Chondrocyte (in vitro differentiated cells): ENCODE measurements at places on chromosomes 5 and 9.

DNA sequence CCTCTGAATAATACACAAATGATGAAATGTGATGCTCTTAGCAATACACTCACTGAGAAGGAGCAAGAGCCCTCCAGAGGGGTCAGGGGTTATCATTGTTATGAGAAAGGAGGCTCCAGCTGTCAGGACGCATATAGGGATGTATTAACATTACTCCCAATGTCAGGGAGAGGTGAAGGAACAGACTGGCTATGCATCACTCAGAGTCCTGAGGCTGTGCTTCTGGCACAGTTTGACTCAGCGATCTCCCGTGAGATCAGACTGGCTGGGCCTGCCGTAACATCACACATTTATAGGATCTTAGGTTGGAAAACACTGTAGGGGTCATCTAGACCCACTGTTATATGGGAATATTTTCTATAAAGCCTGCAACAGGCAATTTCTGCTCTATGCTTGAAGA is 226.5 kb upstream of the GLRA1 start:
- no peak overlapping the region for H3K27ac ChIP-seq
- H3K27me3 ChIP-seq = peaks cover 17% of the 10 kb centered on the region
- H3K4me3 ChIP-seq = no peak overlapping the region
- DNase-seq = no peak

- H3K36me3 ChIP-seq = no peaks in the 10 kb centered on the region
- H3K27ac ChIP-seq = no peak overlapping the region
- DNase-seq = no peak
- H3K4me1 ChIP-seq = peaks cover 2% of the 10 kb centered on the region
Observed at GRCh38 chr9:84387821-84388220, 47.3 kb upstream of the SLC28A3 start.

DNA sequence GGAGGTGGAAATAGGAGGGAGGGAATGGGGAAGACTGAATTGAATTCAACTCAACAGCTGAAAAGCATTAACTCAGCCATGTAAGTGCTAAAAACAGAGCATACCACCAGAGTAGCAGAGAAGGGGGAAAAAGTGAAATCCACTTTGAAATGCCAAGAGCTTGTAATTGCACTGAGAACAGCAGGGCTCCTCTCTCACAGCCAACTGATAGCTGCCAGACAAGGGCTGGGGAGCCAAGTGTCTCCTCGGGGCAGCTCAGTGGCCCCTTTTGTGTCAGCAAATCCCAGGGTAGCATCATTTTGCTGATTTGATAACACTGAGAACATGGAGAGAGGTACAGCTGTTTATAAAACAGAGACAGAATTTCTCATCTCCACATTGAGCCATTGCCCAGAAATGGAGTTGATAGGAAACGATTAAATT is 182.5 kb downstream of the FRMD3 start:
- no peaks in the 10 kb centered on the region for H3K27me3 ChIP-seq
- no peak overlapping the region for H3K27ac ChIP-seq
- H3K4me1 ChIP-seq = no peaks in the 10 kb centered on the region
- no peak overlapping the region for H3K4me3 ChIP-seq
- H3K36me3 ChIP-seq = no peaks in the 10 kb centered on the region
- DNase-seq = no peak

- peak within 1 kb of the TSS; percentile 86 for H3K4me3 ChIP-seq
- no peaks in the 10 kb centered on the region for H3K36me3 ChIP-seq
- no peak for DNase-seq
- peaks cover 17% of the 10 kb centered on the region for H3K4me1 ChIP-seq
- H3K27me3 ChIP-seq = peaks cover 3% of the 10 kb centered on the region
Observed at GRCh38 chr5:176609724-176610434, at the start of gene GPRIN1. GPRIN1 (minus strand) TSS chr5:176610156; CDS start chr5:176599834, 10,322 bp downstream.

- H3K4me3 ChIP-seq = no peak overlapping the region
- peak overlapping the region; percentile 83 for H3K27ac ChIP-seq
- no peaks in the 10 kb centered on the region for H3K36me3 ChIP-seq
Observed at GRCh38 chr9:94881023-94881422, 154.5 kb downstream of the AOPEP start.

DNA sequence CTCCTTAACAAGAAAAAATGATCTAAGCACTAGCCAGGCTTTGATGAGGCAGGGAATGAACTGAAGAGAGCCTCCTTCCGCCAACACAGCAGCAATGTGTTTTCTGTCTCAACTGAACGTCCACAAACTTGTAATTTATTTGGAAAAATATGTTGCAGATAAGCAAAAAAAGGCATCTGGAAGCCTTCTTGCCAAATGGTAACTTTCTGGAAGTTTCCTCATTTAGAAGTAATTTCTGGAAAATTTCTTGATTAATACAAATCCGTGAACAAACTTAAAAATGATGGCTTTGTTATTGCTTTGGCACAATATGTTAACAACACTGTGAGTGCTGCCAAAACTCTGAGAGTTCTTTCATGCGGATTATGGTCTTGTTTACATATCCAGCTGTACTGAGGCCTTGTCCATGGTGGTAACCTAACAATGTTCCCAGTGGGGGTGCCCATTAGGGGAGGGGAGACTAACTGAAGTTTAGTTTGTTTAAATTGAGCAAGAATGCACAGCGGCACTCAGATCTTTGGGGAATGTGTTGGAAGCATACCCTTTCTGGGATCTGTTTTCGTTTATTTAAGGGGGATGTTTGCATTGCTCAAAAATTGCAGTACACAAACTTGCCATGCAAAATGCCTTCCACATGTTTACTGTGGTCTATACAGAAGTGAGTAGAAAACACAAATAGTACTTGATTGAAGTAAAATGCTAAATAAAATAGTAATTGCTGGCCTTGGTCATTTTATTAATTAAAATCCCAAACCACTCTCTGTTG is 334.7 kb downstream of the NR2F1-AS1 start:
- no peaks in the 10 kb centered on the region for H3K36me3 ChIP-seq
- peaks cover 26% of the 10 kb centered on the region for H3K4me1 ChIP-seq
- H3K27ac ChIP-seq = no peak overlapping the region
- DNase-seq = no peak

GRCh38 chr5:59097712-59098111 is 514.8 kb downstream of the RAB3C start:
- no peaks in the 10 kb centered on the region for H3K27me3 ChIP-seq
- H3K36me3 ChIP-seq = no peaks in the 10 kb centered on the region
- peaks cover 6% of the 10 kb centered on the region for H3K4me1 ChIP-seq
- H3K4me3 ChIP-seq = no peak overlapping the region
- no peak for DNase-seq

DNA sequence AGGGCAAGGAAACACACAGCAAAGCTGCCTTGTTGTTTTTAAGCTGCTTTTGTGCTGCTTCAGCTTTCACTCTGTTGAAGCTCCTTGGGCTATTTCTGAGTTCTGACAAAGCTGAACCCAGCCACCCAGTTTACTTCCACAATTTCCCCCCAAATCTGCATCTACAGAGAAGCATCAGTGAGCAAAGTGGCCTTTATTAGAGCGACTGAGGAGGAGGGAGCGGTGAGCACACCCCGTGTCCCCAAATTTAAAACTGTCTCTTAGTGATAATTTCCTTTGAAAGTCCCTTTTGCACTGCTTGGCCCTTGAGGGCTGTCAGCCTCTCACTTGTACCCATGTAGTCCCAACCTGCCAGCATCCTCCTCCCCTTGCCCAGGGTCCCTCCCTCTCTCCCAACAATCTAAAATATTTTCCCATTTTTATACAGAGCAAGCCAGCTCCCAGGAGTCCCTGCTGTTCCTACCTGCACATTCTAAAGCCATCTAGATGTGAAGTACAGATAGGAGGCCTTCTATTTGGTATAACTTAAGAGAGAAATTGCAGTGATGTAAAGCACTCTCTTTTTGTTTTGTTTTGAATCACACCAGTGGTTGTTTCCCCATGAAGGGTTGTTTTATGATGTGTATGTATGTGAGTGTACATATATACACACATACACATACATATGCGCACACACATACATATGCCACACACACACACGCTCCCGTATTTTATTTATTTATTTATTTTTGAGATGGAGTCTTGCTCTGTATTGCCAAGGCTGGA is 313.5 kb downstream of the TLE4 start:
- peaks cover 5% of the 10 kb centered on the region for H3K27me3 ChIP-seq
- H3K4me1 ChIP-seq = no peaks in the 10 kb centered on the region
- no peaks in the 10 kb centered on the region for H3K36me3 ChIP-seq
- H3K4me3 ChIP-seq = no peak overlapping the region
- no peak overlapping the region for H3K27ac ChIP-seq

DNA sequence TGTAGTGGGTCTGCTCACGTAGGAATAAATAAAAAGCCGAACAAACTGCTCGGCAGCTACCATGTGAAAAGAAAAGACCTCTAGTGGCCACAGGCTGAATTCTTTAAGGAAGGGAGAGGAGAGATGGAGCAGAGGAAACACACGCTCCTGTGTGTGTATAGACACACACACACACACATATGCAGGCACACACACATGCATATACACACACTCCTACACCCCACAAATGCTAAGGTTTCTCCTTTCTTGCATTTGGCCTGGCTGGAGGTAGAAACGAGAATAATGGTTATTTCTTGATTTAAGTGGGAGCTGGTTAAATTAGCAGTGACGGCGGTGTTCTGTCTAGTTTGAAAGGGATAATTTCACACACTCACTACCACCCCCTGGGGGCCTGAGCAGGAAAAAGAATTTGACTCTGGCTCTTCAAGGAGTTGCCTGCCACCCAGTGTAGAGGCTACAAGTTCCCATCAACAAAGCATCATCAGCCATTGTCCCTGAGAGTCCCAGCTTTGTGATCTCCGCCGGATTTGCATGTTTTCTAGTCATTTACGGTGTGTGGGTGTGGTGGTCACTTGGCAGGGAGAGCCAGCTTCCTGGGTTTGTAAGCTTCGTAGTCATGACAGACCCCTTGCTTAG is at the start of gene INSYN2B:
Gene INSYN2B (minus strand): TSS at position 78 of the 636 bp plus-strand sequence. CDS start 96,597 bp downstream, outside the sequence.
- H3K36me3 ChIP-seq = no peaks in the 10 kb centered on the region
- H3K27me3 ChIP-seq = no peaks in the 10 kb centered on the region

DNA sequence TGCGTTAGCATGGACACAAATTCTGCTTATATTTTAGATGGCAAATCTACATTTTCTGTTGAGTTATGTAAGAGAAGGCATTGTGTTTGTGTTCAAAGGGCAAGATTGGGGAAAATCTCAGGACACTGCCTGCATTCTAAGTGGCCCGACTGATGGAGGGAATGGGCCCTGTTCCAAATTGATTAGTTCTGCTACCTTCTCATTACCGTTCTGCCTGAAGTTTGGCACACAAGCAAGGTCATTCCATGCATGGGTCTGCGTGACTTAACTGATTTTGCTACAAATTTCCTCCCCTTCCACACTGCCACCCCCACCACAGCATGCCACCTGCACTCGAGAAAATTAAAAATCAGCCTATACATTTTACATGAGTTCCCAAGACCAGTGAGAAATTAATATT is 409.9 kb downstream of the BRINP1 start:
- no peak overlapping the region for H3K27ac ChIP-seq
- no peaks in the 10 kb centered on the region for H3K36me3 ChIP-seq
- H3K27me3 ChIP-seq = no peaks in the 10 kb centered on the region
- DNase-seq = no peak

DNA sequence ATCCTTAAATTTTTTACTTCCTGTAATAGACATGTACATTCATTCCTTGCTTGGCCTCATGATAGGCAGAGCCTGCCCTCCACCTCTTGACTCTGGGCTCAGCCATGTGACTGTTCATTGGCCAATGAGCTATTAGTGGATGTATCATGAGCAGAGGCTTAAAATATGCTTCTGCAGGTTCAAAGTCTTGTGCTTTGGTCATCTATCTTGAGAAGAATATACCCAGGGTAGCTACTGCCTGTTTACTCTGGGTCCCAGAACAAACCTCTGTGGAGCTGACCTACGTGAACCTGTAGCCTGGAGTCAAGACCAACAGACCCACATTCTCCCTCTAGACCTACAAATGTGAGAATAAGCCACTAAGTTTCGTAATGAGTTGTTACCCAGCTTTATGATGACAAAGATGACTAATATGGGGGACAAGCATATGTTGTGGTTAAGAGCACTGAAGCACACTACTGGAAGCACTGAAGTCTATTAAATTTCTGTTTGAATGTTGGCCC is 244.4 kb downstream of the MAST4 start:
- no peak for DNase-seq
- no peak overlapping the region for H3K27ac ChIP-seq
- H3K36me3 ChIP-seq = peaks cover 4% of the 10 kb centered on the region
- H3K4me1 ChIP-seq = peaks cover 12% of the 10 kb centered on the region
- H3K27me3 ChIP-seq = peaks cover 1% of the 10 kb centered on the region

DNA sequence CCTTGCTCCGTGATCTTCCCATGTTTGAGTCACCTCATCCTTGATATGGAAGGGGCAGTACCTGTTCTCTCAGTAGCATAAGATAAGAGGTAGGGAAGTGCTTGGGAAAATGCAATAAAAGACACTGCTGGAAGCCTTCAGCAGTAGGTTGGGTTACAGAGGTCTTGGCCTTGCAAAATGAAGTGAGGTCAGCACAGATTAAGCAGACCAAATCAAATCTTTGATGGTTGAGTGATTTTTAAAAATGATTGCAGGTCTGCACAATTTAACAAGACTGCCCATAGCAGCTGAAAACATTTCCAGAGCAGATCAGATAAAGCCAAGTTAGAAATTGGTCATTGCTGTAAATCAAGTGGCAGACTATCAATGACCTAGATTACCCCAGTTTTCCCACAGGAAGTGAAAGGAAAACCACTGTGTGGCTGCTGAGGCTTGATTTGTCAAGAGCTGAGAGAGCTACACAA is 32.9 kb downstream of the PALM2AKAP2 start:
- H3K4me1 ChIP-seq = peaks cover 9% of the 10 kb centered on the region
- no peaks in the 10 kb centered on the region for H3K27me3 ChIP-seq
- H3K4me3 ChIP-seq = no peak overlapping the region
- no peaks in the 10 kb centered on the region for H3K36me3 ChIP-seq
- H3K27ac ChIP-seq = no peak overlapping the region
- no peak for DNase-seq

DNA sequence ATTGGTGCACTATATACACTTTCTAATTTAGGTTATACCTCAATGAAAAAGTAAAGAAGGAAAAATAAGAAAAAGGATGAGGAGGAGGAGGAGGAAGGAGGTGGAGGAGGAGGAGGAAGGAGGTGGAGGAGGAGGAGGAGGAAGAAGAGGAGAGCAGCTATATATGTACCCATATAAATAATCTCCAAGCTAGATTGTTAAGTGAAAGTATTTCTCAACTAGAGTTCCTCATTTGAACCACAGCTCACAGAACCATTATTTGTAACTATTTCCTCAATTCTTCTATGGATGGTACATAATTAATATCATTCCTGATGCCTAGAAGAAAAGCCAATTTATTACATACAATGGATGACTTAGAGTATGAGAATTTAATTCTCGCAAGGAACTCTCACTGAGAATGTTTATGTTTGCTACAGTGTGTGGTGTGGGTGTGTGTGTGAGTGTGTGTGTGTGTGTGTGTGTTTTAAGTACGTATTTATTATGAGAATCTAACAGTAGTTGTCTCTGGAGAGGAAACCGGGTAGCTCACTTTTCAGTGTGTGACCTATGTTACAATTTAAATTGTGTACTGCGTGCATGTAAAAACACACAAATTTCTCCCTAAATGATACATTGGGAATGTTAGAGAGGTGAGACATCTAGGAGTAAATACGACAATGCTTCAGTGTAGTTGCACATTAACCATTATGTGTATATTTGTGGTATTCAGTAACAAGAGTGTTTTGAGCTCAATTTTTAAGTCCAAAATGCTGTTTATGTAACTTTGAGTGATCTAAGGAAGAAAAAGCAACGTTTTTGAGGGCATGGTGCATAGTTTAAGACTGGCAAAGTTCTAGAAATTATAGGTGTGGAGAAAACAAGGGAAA is 20.2 kb upstream of the NREP start:
- H3K27me3 ChIP-seq = no peaks in the 10 kb centered on the region
- no peak overlapping the region for H3K27ac ChIP-seq
- no peaks in the 10 kb centered on the region for H3K36me3 ChIP-seq
- no peak for DNase-seq

GRCh38 chr5:122661496-122662180 is 113.2 kb upstream of the SNX2 start:
- no peak for DNase-seq
- H3K4me3 ChIP-seq = no peak overlapping the region
- peaks cover 14% of the 10 kb centered on the region for H3K4me1 ChIP-seq
- H3K36me3 ChIP-seq = peaks cover 1% of the 10 kb centered on the region
